ENCODE measurements at places on chromosomes 1 and 21.
A peak's percentile ranks its signal among the peaks of the same experiment; 100 is the strongest.

GRCh38 chr1:3772715-3773571 lies at the start of gene SMIM1:
Gene SMIM1, plus strand, starts transcription at chr1:3772749. Its CDS starts 2,625 bp downstream, at chr1:3775374.
- DNase-seq, result no peak

DNA sequence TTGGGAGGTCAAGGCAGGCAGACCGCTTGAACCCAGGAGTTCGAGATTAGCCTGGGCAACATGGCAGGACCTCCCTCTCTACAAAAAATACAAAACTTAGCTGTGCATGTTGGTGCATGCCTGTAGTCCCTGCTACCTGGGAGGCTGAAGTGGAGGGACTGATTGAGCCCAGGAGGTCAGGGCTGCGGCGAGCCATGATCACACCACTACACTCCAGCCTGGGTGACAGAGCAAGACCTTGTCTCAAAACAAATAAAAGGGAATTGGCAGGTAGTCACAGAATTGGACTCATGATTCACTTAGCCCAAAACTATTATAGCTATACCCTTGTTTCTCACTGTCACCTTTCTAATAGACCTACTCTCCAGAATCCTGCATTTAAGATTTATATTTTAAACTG lies 5.5 kb downstream of the TADA1 start:
- no peak for DNase-seq

GRCh38 chr1:160830321-160831153 lies 32.1 kb downstream of the CD244 start:
- peak; percentile 38 for DNase-seq

DNA sequence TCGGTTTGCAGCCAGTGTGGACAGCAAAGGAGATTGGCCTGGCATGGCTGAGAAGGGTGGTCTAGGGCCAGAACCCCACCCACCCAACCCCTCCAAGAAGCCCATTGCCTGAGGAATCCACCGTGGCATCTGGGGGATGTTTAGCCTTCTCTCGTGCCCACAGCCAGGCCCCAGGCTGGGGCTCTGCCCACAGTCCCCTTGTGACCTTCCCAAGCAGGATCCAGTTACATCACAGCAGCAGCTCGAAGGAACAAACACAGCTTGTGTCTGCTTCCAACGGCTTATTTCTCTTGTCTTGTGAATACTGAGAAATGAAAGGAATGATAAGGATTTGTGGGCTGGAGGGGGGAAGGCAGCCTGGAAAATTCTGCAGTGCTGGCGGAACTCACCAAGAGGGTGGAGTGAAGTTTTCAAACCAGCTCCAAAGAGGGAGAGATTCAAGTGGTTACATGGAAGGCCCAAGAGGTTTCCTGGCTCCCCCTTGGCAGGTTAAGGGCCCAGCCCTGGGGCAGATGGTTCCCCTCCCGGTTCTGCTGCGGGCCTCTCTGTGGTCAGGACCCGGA lies 61.6 kb downstream of the DHRS3 start:
- DNase-seq, result peak; percentile 96

DNA sequence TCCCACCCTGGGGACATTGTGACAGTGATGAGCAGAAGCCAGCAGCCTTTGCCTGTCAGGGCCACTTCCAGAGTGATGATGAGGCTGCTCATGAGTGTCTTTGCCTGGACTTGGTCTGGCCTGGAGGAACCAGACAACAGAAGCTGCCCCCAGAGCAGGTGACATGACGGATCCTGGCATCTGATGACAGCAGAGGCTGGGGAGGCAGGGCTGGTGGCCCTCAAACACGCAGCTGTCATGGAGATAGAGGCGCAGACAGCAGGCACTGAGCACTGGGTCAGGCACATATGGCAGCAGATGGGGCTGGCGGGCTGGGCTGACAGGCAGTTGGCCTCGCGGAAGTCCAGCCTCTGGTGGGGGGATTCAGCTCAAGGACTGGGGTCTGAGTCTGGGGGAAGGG lies 66.4 kb upstream of the STUM start:
- no peak for DNase-seq
